ENCODE measurements at places on chromosomes 1 and 21.

GRCh38 chr1:228957535-228957934 is 222.3 kb downstream of the RHOU start:
- no peak for DNase-seq

DNA sequence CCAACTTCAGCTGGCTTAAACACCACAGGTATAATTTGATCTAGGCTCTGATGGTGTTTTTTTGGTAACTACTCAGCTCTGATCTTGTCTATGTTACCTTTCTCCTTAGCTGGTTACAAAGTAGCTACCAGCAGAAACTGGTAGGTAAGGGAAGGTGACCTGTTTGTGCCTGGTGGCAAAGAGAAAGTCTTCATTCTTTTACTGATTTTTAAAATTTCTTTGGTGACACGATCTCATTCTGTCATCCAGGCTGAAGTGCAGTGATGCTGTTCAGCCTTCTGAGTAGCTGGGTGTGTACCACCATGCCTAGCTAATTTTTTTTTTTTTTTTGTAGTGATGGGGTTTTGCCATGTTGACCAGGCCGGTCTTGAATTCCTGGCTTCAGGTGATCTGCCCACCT is 62.4 kb downstream of the RABGAP1L start:
- DNase-seq, result no peak

- DNase-seq, result no peak
These were observed 51.6 kb upstream of the MACF1 start for GRCh38 chr1:39152923-39153322.

GRCh38 chr1:216805953-216806352 is 82.7 kb upstream of the ESRRG start:
- no peak for DNase-seq

GRCh38 chr21:41673596-41674335 is 93.1 kb downstream of the RIPK4 start:
- no peak for DNase-seq

GRCh38 chr1:39394598-39394997 is 96.8 kb upstream of the BMP8A start:
- DNase-seq, result no peak

GRCh38 chr1:97412166-97412565 is 508.7 kb downstream of the DPYD start:
- no peak for DNase-seq

GRCh38 chr1:28887419-28887834 is 26.9 kb upstream of the EPB41 start:
- DNase-seq, result peak; percentile 30

- no peak for DNase-seq
These were observed 257.9 kb downstream of the CAMTA1 start for GRCh38 chr1:7043191-7043549.

DNA sequence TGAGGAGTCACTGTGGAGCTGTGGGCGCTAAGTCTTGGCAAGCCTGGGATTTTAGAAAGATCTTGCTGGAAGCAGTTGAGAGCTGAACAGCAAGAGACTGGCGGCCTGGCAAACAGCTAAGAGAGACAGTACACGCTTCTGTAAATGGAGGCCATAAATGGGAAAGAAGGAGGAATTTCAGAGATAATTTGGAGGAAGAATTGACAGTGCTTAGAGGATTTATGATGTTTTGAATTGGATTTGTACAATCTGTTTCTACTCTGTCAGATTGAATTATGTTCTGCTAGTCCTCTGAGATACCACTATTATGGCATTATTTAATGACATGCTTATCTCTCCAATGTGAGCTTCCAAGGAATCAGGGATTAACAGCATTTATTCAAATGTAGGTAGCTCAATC is 50.1 kb downstream of the ABCA4 start:
- DNase-seq, result no peak

GRCh38 chr1:8649875-8650274 is 167.6 kb downstream of the RERE start:
- DNase-seq, result no peak

DNA sequence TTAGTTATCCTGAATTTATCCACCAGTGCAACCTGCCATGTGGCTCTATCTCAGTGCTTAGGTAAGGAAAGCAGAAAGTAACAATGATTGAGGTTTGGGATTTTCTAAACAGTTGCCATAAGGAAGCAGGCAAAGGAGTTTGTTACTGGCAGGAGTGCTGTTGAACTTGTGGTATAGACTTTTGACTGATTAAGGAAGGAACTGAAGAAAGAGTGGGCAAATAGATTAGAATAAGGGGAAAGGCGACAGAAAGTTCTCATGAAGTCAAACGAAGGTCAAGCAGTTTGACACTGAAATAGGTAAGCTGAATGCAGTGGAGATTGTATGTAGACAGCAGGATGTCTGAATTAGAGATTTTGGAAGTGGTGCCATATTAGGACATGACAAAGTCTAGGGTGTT is 24.2 kb upstream of the CR2 start:
- DNase-seq, result no peak
